ENCODE measurements at places on chromosomes 16 and 17.

- no peak for DNase-seq
Observed at GRCh38 chr17:82560252-82560642, 40.7 kb downstream of the FOXK2 start.

DNA sequence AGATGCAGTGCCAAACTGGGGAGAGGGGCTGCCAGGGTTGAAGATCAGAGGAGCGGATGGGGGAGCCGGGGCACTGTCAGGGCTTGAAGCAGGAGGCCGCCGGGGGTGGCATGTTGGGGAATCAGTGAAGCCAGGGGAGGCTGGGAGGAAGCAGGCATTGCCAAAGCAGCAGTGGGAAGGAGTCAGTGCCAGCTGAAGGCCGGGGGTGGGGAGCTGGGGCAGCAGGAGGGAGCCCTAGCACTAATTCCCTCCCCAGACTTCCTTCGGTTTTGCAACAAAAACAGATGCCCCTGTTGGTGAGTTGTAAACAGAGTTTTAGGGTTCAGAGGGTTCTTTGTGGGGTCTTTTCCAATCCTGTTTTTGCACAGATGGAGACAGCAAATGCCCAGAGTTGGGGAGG is 10.9 kb upstream of the TAC4 start:
- DNase-seq = no peak

GRCh38 chr17:50593321-50593720 is 32.8 kb downstream of the CACNA1G start:
- no peak for DNase-seq

DNA sequence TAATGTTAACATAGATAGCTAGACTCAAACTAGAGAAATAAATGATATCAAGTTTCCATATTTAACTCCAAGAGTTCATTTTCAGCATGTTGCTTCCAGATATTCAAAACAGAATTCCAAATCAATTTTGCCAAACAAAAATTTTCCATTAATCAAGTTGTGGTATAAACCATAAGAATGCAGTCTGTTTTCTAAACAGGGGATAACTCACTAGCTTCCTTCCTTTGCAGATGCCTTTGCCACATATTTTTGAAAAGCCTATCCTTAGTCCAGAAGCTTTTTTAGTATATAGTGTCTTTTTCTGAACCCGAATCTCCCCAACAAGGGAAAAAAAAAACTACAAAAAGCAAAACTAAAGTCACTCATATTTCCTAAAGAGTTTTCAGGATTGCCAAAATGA is 61.5 kb downstream of the HELZ start:
- DNase-seq = no peak

GRCh38 chr16:69204172-69204571 is 17.2 kb downstream of the SNTB2 start:
- no peak for DNase-seq

DNA sequence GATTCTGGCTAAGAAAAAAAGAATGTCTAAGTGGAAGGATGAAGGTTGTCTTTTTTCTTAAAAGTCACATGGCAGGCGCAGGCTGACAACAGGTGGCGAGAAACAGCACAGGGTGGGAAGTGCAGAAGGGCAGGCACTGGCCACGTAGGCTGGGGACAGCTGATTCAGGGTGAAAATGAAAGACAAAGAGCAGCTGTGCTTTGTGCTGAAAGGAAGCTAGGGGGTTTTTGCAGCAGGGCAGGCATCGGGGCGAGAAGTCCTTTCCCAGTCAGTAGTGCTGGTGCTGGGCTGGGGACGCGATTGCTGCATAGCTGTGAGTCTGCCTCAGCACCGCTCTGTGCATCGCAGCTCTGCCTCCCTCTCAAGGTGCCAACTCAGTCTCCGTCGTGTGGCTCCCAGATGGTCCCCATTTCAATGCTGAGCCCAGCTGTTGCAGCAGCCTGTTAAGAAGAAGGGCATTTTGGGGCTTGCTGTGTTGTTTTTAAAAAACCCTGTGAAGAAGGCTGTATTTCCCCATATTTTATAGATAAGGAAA is 183.1 kb upstream of the CCL2 start:
- no peak for DNase-seq

DNA sequence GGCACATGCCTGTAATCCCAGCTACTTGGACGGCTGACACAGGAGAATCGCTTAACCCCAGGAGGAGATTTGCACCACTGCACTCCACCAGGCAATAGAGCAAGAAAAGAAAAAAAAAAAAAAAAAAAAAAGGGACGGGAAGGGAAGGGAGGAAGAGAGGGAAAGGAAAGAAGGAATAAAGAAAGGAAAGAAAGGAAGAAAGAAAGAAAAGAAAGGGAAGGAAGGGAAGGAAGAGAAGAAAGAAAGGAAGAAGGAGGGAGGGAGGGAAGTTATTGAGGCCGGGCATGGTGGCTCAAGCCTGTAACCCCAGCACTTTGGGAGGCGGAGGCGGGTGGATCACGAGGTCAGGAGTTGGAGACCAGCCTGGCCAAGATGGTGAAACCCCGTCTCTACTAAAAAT is 50.4 kb upstream of the STAC2 start:
- no peak for DNase-seq

DNA sequence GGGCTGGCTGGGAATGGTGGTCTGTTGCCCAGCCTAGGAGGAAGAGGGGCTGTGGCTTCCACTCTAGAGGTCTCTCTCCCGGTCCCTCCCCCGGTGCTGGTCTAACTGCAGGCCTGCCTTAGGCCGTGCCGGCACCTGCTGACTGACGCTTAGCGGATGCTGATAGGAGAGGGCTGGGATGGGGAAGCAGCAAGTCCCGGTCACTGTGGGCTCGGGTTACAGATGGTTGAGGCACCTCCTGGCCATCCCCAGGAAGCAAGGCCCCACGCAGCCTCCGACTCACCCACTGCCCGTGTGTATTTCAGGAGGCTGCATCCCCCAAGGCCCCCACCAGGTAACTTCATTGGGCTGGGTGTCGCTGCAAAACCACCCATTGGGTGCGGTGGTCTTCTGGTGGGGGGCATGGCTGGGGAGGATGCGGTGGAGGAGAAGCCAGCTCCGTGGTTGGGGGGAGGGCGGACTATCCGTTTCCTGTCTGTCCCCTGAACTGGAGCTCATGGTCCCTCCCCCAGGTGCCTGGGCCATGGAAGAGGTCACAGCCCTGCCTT is 278.9 kb downstream of the SEC14L1 start:
- DNase-seq = no peak

DNA sequence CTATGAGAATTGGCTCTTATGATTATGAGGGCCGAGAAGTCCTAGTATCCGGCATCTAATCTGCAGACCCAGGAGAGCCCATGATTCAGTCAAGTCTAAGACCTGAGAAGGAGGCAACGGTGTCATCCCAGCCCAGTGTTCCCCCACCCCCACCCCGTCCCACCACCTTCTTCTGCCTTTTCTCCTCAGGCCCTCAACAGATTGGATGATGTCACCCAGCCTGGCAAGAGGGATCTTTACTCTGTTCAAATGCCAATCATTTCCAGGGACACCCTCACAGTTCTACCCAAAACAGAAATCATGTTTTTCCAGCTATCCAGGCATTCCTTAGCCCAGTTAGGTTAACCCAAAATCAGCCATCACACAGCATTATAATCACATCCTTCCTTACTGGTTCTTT is 10.0 kb upstream of the GAA start:
- DNase-seq = no peak

GRCh38 chr17:56593086-56593645 is 333 bp upstream of the NOG start:
- DNase-seq = peak; percentile 34

DNA sequence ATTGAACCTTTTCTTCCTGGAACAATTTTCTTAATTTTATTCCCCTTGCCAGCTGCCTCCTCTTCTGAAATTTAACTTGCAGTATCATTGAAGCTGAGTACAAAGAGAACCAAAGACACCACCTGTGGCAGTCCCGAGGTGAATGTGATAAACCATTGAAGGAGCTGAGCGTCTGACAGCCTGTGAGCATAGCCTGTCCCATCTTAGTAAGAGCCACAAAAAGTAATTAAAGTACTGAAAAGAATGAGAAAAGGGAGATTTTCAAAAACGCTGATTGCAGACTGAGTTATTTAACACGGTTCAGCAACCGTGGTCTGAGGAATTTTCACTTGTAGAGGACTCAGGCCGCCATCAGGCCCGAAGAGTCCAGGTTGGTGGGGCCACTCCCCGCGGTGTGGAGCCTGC is 27.2 kb upstream of the ST6GALNAC1 start:
- no peak for DNase-seq

- peak; percentile 29 for DNase-seq
Observed at GRCh38 chr16:67967183-67967957, 1.1 kb downstream of the SLC12A4 start.

DNA sequence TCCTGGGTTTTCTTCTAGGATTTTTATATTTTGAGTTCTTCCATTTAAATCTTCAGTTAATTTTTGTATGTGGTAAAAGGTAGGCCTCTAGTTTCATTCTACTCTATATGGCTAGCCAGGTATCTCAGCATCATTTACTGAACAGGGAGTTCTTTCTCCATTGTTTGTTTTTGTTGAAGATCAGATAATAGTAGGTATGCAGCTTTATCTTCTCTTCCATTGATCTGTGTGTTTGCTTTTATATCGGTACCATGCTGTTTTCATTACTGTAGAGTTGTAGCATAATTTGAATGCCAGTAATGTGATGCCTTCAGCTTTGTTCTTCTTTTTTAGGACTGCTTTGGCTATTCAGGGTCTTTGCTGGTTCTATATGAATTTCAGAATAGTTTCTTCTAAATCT is 77.3 kb downstream of the USP22 start:
- DNase-seq = no peak

DNA sequence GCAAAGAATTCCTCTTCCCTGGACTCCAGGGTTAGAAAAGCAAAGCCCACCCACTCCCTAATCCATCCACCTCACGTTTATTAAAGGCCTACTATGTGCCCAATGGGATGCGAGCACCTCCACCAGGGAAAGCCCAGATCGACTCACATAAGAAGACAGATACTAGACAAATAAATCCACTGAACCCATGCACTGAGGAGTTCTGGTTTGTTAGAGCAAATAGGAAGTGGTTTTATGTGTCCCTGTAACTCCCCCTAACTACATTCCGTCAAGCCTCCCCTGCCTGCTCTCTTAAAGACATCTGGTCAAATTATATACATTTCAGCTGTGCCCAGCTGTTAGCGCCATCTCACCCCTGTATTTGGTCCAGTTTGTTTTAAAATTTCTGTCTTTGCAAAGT is 218.5 kb upstream of the RPL38 start:
- DNase-seq = no peak

DNA sequence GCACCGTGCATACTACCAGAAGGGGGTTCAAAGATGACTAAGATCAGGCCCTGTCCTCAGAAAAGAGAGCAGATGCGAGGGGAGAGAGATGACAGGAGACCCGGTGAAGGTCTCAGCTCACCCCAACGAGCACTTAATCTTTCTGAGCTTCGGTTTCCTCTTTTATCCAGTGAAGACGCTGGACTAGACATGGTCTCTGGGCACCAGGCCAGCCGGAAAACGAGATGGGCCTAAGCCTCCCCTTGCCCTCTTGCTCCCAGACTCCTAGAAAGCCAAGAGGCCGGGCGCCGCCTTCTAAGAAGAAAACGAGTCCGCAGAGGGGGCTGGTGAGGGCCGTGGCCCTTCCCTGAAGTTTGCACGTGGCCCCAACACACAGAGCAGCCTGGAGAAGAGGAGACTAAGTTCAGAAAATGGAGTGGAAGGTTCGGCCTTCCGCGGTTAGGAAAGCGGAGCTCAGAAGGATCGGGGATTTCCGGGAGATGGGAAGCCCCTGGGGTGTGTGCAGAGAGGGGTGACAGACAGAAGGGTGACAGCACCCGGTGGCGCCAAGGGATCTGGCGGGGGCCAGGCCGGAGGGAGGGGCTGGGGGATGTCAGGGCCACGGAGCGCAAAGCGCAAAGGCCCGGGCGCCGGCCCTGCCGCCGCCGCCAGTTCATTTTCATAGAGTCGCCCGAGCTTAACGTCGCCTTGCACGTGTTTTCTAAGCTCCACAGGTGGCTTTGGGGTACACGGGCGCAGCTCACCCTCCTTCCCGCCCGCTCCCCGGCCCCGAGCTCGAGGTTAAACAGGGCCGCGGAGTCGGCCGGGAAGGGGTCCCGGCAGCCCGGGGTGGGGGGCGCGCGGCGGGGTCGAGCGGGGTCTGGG is 42.1 kb upstream of the BHLHA9 start:
- DNase-seq = no peak

DNA sequence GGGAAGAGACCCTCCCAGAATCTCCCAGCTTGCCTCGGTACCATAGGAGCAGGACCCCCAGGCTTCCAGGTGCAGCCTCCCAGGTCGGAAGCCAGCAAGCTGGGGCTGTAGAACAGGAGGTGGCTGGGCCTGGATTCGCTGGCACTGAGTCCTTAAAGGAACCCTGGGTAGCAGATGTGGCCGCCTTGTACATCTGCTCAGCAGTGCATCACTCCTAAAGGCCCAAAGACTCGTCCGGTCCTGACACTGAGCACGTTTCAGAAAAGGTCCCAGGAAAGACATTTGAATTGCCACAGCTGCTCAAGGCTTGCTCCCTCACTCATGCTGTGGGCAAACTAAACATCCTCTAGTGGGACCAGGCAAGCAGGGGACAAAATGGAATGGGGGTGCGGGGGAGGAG is 172.8 kb downstream of the RAB11FIP4 start:
- no peak for DNase-seq

DNA sequence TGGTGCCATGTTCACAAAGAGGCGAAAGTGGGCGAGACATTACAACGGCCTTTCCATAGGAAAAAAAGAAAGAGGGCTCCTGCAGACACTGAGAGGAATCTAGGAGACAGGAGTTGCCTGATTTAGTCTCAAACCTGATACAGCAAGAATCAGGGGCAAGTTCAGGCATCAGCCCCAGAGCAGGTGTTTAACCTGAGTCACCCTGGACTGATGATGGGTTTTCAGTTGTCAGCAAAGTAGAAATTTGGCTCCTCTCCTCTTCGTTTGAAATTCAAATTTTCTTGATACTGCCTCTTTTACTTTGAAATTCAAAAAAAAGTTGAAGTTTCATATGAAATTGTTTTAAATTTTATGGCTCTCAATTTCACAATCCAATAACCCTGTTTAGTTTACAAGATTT is 189.5 kb downstream of the ABCC12 start:
- no peak for DNase-seq

- DNase-seq = peak; percentile 67
Observed at GRCh38 chr16:88264641-88265285, 118.0 kb upstream of the ZNF469 start.

DNA sequence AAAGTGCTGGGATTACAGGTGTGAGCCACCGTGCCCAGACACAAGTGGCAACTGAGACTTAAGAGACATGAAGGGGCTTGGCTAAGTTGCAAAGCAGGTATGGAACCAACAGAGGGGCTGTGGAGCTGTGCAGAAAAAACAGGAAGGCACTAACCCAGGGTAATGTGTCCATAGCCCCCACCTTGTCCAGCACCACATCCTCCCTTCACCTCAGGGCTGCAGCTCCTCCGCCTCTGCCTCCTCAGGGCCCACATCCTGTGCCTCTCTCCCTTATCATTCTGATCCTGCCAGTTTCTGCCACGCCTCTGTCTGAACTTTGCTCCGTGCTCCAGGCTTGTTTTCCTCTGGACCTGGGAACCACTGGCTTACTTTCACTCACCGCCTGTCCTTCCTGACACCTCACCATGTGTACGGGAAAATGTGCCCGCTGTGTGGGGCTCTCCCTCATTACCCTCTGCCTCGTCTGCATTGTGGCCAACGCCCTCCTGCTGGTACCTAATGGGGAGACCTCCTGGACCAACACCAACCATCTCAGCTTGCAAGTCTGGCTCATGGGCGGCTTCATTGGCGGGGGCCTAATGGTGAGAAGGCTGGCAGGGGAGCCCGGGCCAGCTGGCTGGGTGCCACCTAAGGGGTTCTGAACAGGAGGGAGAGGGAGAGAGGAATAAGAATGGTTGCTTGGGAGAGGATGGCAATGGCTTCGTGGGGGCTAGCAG is at the start of gene TM4SF5:
Gene TM4SF5 (plus strand): TSS at position 368 of the 716 bp plus-strand sequence. CDS start 37 bp downstream, at position 405.
- DNase-seq = no peak

- DNase-seq = no peak
Observed at GRCh38 chr17:6461792-6462524, 17.7 kb downstream of the PIMREG start.

Measured in stimulated activated CD4-positive, alpha-beta T cell treated with anti-CD3 and anti-CD28 coated beads, Interleukin-4, amount 100 ng/mL, for 24 hours (primary cell).